ENCODE measurements at places on chromosomes 12 and 14.

- no peak for DNase-seq
Observed at GRCh38 chr12:121472150-121472905, 72.4 kb downstream of the RNF34 start.

DNA sequence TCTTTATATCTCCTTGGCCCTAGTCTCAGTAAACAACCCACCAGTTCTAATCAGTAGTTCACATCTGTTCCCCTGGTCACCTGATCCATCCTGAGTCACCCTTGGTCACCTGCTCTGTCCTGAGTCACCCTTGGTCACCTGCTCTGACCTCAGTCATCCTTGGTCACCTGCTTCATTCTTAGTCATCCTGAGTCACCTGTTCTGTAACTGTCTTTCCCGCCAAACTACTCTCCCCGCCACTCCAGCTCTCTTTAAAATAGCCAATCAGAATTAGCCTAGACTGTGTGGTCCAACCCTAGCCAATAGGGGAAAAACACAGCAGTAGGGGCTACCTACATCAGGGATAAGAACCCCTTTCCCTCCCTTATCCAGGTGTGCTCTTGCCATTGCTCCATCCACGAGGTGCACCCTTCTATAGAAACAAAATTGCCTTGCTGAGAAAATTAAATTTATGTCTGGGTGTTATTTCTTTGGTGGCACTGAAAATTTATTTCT lies 245.4 kb upstream of the DIO3 start:
- DNase-seq, result no peak

DNA sequence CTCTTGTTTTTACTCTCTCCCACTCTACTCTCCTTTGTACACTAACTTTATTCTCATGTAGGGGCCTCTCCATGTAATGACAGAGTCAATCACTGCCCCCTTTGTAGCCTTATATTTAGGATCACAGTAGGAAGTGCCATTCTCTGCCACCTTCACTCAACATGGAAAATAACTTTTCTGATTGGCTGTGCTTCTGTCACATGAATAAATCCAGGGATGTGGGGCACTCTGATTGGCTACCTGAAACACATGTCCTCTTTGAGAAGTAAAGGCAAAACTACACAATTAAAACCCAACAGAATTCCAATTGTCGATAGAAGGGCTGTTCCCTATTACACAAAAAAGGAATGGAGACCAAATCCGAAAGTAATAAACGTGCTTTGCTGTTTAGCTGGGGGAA lies at the start of gene RNASE9:
TSS of gene RNASE9 (minus strand) at position 87 of the 400 bp plus-strand sequence.
- DNase-seq, result no peak

DNA sequence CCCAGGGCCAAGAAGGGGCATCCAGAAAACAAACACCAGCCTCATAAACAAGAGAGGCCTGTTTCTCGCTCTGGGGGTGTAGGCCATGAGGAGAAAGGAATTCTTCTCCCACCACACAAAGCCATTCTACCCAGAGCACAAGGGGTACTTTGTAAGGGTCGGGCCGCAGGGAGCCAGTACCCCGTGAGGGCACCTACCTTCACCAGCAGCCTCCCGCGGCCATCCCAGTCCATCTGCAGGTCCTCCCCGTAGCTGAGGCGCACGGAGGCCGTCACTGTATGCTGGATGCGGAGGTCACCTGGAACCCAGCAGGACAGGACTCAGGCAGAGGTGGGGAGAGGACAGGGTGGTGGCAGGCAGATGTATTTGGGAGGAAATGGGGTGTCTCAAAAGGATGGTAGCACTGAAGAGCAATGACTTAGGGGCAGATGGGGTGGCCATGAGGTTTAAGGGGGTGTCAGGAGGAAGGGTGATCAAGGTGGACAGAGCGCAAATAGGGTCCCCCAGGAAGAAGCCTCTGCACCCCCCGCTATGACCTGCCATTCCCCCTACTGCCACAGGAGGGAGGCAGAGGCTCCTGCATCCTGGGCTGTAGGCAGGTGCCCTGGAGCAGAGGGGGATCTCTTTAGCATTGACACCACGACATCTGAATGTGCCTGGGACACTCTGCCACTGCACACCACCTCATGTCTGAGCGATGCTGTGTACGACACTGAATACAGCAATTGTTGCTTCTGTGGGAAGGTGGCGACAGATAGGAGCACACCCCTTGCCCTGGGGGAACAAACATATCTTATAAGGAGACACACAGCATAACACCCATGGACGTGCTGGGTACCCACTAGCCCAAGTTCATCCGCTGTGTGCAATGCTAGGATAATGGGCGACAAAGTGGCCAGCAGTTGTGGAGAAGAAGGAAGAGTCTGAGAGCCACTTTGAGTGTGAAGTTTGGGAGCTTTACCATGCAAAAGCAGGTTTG lies 61.4 kb downstream of the VWF start:
- DNase-seq, result peak; percentile 29

DNA sequence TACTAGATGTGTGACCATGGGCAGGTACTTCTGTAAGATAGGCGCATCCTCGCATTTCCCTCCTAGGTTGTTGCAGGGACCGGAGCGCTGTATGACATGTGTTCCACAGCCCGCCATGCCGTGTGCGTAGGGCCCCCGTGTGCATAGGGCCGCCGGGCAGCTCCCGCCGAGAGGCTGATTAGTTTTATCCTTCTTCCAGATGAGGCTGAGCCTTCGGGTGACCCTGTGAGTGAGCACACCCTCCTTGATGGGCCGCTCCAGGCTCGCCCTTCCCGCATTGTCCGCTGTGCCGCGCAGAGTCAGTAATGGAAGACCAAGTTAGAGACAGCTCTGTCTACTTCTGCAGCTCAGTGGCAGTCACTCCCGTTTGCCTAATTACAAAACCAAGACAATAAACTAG lies 72.9 kb upstream of the DYNC1H1 start:
- DNase-seq, result no peak

DNA sequence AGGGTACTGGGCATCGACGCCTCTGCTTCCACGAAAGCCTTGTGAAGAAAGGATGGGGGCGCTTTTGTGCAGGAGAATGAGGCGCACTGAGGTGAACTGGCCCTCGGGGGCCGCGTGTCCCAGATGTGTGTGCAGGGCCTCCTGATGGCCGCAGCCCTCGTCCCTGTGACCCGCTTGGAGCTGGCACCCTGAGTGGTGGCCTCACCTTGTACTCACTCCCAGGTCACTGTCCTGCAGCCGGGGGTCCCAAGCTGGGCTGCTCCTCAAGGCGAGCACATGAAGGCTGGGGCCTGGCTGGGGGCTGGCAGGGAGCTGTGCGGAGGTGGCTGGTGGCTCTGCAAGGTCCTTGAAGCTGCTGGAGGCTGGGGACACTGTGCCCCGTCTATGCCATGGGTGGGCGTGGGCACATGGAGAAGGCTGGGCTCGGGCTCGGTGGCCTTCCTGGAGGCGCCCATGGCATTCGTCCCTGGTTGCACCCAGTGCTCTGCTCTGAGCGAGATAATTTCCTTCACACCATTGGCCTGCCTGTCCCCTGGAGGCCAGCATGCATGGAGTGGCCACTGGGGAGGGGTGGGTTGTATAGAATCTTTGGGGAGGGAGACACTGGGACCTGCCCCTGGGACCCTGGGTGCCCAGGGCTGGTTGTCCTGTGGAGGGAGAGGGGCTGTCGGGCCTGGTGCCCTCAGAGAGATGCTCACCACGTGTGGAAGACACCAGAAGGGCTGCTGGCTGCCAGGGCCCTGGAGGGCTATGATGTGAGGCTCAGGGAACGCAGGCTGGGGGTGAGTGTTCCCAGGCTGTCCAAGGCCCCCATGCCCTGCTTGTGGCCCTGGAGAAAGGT lies 79.3 kb downstream of the TMEM121 start:
- DNase-seq, result no peak

DNA sequence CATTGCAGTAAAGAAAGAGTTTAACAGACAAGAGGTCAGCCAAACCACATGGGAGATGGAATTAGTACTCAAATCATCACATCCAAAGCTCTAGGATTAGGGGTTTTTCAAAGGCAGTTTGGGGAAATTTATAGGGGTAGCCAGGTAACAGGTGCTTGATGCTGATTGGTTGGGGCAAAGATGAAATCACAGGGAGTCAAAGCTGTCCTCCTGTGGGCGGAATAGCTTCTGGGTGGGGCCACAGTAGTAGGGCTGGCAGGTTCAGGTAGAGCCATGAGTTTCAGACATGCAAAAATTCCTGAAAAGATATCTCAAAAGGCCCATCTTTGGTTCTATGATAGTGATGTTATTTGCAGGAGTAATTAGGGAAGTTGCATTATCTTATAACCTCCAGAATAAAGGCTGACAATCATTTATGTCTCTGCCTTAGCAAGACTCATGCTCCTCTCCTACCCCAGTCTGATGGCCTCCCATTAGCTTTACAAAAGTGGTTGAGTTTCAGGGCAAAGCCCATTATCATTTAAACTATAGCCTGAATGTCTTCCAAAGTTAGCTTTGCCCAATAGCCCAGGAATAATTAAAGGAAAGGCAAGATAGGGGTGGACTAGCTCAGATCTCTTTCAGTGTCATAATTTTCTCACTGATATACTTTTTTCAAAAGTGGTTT lies 42.1 kb upstream of the CNTN1 start:
- DNase-seq, result no peak

DNA sequence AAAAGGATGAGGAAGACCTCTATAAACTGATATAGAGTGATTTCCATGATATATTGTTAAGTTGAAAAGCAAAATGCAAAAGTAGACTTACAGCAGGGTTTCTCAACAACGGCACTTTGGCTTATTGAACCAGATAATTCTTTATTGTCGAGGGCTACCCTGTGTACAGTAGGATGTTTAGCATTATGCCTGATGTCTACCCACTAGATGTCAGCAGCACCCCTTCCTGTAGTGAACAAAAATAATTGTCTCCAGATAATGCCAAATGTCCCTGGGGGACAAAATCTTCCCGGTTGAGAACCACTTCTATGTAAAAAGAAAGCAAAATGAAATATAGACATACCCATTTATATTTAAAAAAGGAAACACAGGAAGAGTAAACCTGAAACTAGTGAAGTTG lies 32.4 kb downstream of the ABCD2 start:
- no peak for DNase-seq

GRCh38 chr14:75258079-75258802 lies 20.4 kb upstream of the FOS start:
- DNase-seq, result no peak

DNA sequence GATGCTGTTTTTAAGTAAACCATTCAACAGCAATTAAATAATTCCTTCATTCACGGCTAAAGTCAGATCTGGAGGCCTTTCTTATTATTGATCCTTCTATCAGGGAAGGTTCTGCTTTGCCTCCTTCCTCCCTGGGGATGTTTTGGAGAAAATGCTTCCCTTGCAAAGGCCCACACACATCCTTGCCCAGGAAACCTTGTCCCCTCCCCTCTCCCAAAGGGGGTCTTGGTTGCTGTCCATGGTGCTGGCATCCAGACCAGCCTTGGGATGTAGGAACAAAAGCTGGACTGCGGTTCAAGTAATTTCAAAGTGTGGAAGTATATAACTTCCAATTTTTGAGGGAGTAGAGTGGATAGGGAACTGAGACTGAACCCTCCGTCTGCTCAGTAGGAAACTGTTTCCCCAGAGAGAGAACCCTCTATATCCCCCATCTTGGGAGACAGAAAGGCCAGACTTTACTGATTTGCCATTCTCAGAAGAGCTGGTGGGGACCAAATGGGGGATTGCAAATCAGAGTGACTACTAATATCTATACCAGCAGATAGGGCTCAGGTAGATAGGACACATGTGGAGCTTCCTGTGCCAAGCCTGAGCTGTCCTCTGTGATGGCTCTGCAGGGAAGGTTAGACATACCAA lies 5.6 kb downstream of the MARCHF9 start:
- DNase-seq, result no peak

DNA sequence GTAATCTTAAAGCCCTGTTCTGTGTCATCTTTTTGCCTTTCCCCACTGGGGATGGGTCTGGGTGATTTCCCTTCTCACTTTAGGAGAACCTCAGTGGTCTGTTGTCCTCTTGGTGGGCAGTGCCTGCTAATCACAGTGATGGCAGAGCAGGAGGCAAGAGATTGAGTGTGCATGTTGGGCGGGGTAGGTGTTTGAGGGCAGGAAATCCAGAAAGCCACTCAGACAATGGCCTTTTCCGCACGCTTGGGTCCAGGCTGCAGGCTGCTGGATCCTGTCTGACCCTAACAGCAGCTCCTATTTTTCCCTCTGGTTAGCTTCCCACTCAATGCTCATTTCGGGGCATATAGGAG lies 13.7 kb upstream of the ITGA5 start:
- DNase-seq, result no peak

DNA sequence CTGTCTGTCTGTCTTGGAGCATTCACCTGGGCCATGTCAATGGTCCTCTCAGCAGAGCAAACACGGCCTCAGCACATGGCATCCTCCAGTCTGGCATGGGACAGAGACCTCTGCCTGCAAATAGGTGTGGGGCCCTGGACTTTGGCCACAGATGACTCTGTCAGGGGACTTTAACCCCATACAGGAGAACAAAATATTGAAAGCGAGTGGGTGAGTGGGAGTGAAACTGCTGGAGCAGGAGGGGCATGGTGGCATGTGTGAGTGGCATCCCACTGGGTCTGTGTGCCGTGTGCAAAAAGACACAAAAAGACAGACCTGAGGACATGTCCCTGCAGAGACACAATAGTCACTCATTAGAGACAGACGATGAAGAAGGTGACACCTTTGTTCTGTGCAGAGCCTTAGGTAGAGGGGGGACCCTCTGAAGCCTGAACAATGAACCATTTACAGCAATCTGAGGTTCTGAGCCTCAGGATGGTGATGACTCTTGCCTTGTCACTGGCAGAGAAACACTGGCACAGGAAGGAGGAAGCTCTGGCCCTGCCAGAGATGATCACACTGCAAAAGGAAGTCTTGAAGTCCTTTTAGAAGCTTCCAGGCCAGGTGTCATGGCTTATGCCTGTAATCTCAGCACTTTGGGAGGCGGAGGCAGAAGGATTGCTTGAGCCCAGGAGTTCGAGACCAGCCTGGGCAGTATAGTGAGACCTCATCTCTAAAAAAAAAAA lies 7.5 kb downstream of the LAG3 start:
- no peak for DNase-seq

- DNase-seq, result no peak
Observed at GRCh38 chr12:108360487-108360886, 21.4 kb upstream of the CMKLR1 start.

GRCh38 chr14:24181371-24182077 lies 7.1 kb downstream of the IPO4 start:
- no peak for DNase-seq

GRCh38 chr12:105077435-105077834 lies 6.8 kb downstream of the ALDH1L2 start:
- no peak for DNase-seq

GRCh38 chr14:84298663-84299195 lies 1231.2 kb upstream of the FLRT2 start:
- DNase-seq, result no peak

DNA sequence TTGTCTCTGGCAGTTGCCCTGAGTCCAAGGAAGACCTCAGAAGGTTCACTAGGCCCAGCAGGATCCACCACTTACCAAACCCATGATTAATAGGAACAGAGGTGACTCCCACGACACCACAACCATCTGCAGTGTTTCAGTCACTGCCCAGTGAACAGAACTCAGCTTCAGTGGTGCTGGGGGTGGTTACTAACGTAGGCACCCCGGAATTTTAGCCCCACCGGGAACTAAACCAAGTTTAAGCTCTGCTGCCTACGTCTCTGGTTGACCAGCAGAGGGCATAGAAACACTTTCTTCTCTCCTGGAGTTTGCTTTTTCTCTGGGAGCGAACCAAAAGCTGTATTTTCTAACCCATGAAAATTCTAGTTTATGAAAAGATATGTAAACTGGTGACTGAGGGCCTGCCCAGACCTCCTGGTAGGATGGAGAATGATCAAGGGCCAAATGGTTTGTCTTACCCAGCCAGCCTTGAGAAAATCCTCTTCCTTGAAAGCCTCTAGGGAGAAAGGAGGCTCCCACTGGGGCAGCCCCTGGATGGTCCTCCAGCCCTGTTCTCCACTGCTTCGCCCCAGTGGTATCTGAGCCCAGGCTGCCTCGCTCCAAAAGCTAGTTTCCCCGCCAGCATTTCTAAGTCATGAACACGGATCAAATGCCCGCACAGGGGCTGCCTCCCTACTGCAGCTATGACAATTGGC lies 379.8 kb downstream of the DPF3 start:
- DNase-seq, result peak; percentile 67

All from brain (organoid and tissue), 16 donors.